Amygdala (tissue), 56 donors: ENCODE measurements at places on chromosomes 12 and 14.

DNA sequence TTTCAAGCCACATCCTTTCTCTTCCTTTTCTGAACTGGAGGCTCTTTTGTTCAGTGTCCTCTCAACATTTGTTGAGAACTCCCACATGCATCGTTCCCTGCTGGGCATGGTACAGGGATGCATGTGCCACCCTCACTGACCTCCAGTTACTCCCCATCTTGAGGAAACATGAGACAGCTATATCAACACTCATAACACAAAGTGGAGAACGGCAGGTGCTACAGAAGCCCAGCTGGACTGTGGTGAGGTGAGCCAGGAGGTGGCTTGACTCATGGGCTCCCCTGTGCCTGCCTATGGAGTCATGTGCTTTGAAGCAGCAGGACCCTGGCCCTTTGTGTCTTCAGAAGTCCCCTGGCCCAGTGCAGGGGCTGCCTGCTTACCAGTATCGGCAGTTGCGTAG lies 9.7 kb downstream of the MYH6 start:
- DNase-seq: no peak

DNA sequence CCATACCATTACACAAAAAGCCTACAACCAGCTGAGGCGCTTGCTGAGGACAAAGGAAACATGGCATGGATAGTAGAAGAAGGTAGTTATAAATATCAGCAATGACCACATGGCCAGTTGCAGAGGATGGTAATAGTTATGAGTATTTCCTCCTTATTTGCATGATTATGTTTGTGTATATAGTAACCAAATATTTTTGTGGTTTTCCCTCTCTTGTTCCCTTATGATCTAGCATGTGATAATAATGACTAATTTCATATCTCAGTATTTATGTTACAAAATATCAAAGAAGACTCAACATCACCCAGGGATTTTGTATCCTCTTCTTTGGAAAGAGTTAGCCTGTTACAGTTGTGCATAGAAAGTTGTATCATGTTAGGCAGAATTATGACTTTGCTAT lies 13.5 kb upstream of the CATSPERB start:
- DNase-seq: no peak

- DNase-seq: no peak
These were observed 64.1 kb downstream of the RAD51B start for GRCh38 chr14:67883717-67884116.

- DNase-seq: no peak
These were observed at the start of gene SLC2A3 for GRCh38 chr12:7935590-7936581. SLC2A3 (minus strand) TSS chr12:7936187; CDS start chr12:7936034, 153 bp downstream.

- no peak for DNase-seq
These were observed 28.8 kb upstream of the LMO3 start for GRCh38 chr12:16634786-16635185.

GRCh38 chr14:71532790-71533189 lies 399.4 kb upstream of the RGS6 start:
- DNase-seq: no peak
